ENCODE measurements at places on chromosomes 6 and 20. TPM values are rescaled to one million over a fixed set of nuclear protein-coding genes. Genes with fewer than 3 reads are reported as not detected.

The LRRC73 gene
- total RNA-seq: 0.66 TPM

The CPNE5 gene
- 0.66 TPM for total RNA-seq

The MUC21 gene
- total RNA-seq: not detected

The IRF4 gene
- not detected for total RNA-seq

The ZDHHC14 gene
- 1.1 TPM for total RNA-seq
